Left colon (tissue), 2 donors: ENCODE measurements at places on chromosomes 5 and 9.

DNA sequence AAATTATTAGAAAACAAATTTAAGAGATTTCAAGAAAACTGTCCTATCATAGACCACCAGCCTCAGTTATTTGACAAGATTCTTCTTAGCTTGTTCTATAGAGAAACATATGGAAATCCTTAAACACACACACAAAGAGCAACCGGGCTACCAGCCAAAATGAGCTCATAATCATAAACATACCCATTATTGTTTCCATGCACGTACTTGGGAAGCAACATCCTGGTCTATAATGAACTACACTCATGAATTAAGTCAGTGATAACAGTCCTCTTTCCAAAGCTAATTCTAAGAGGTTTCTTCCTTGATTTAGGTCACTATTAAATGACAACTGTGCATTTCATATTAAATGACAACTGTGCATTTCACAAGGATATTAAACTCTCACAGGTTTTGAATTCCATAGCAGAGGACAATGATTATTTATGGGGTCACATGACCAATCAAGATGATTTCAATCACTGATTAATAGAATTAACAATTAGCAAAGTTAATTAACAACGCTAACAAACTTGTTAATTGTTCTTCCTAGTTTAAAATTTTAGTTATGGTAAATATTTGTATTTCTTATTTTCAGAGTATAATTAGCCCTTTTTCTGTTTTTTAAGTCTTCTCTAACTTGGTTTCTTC lies 77.0 kb downstream of the OXCT1 start:
- DNase-seq: peak; percentile 18

- no peak for DNase-seq
These were observed 279.8 kb upstream of the POU5F2 start for GRCh38 chr5:94021246-94021645.

- no peak for DNase-seq
These were observed 12.0 kb upstream of the THG1L start for GRCh38 chr5:157719245-157719644.

DNA sequence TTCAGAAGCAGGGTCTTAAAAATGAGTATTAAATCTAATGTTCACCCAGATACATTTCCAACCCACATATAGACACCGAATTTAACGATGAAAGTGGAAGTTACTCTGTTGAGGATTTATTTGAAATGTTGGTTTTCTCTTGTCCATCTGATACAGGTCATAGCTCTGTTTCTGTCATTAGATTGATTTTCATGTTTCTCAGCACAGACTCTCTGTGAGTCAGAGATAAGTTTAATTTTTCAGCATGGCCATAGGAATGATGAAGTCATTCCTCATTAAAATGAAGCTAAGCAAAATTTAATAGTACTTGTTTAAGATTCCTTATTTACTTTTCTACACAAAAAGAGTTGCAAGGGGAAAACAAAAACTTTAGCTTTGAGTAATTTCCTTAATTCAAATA lies 38.8 kb downstream of the GHR start:
- no peak for DNase-seq

DNA sequence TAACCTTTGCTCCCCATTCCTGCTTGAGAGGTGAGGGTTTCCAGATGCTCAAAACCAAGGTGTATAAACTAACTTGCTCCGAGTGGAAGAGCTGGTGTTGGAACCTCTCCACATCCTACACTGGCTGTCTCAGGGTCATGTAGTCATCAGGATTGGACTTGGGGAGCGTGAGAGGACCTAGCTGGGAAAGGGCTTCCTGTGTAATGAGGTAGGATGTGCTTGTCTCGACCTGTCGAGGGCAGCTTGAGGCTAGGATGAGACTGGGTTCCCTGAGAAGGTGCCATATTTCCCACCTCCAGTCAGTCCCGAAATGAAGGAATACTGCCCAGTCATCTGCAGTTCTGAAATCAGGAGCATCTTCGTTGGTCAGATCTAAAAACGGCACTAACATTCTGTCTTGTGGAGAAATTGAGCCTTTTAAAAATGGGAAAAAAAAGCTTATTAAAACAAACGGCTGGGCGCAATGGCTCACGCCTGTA lies 1.3 kb downstream of the CCNI2 start:
- no peak for DNase-seq

GRCh38 chr5:123448743-123449142 lies 25.5 kb upstream of the CEP120 start:
- DNase-seq: no peak
